ENCODE measurements at places on chromosomes 2 and 18.

- no peak for DNase-seq
Measured at GRCh38 chr18:49050452-49050851, 99.7 kb upstream of the SMAD7 start.

DNA sequence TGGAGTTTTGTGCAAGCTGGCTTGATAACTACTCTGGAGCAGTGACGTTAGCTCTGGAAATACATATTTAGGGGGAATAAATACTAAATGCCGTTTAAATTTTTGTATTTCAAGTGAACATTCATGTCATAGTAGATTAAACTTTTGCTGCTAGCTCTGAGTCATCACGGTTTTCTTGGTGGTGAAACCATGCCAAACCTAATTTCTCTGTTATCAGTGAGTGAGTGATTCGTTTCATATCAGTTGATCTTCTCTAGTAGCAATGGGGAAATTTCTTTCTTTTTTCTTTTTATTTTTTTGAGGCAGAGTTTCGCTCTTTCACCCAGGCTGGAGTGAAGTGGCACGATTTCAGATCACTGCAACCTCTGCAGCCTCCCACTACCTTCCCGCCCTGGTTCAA lies 211.1 kb downstream of the PTPRM start:
- DNase-seq: no peak

DNA sequence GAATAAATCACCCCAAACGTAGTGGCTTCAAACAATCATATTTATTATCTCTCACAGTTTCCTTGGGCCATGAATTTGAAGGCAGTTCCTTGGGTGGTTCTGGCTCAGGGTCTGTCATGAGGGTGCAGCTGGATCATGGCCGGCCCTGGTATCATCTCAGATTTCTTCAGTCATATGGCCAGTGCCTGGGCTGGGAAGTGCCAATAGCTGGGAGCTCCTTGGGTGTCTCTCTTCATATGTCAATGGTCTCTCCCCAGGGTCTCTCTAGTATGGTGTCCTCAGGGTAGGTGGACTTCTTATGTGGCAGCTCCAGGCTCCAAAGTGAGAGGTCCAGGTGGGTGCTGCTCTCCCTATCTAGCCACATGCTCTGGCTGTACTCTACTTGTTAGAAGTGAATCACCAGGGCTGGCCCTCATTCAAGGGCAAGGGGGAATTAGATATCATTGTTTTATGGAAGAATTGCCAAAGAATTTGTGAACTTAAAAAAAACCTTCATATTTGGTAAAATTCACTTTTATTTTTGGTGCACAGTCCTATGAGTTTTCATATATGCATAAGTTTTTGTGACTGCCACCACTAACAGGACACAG lies 15.4 kb downstream of the FHOD3 start:
- DNase-seq: no peak

- DNase-seq: no peak
Measured at GRCh38 chr2:60818272-60818671, 62.2 kb downstream of the PAPOLG start.

Data from NCI-H1694 (cell line).